Activated naive CD4-positive, alpha-beta T cell (primary cell): ENCODE measurements at places on chromosomes 3 and 15.

GRCh38 chr15:57097246-57097645 is 178.8 kb downstream of the TCF12 start:
- DNase-seq: no peak

- no peak for DNase-seq
Measured at GRCh38 chr3:188232656-188233055, 78.7 kb downstream of the LPP start.

- no peak for DNase-seq
Measured at GRCh38 chr3:83738202-83738601, 1220.6 kb upstream of the CADM2 start.

GRCh38 chr3:158702815-158703481 is 29.3 kb downstream of the RARRES1 start:
- DNase-seq: no peak

DNA sequence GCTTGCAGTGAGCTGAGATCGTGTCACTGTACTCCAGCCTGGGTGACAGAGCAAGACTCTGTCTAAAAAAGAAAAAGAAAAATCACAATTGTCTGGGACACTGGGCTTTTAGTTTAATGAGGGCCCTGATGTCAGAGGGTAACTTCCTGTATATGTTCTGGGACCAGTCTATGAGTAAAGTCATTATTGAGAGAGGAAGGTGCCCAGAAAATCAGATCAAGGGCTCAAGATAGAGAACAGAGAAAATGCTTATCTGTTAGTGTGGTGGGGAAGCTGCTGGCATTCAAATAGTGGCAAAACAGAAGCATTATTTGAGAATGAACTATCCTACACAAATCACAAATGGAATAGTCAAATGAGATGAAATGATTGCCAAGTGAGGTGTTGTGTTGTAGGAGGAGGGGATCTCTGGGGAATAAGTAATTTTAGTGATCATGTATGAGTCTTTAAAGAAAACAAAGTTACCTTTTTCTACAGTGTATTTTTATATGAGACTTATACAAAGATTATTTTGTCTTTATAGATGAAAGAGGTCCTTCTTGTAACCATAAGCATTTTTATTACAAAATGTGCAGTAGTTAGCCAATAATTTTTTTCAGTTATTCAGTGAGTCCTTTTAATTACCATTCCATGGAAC is 13.4 kb downstream of the ARIH2 start:
- DNase-seq: no peak

GRCh38 chr15:69450968-69451695 is 1.5 kb upstream of the RPLP1 start:
- DNase-seq: no peak

- DNase-seq: no peak
Measured at GRCh38 chr15:70264014-70264582, 166.4 kb upstream of the TLE3 start.

DNA sequence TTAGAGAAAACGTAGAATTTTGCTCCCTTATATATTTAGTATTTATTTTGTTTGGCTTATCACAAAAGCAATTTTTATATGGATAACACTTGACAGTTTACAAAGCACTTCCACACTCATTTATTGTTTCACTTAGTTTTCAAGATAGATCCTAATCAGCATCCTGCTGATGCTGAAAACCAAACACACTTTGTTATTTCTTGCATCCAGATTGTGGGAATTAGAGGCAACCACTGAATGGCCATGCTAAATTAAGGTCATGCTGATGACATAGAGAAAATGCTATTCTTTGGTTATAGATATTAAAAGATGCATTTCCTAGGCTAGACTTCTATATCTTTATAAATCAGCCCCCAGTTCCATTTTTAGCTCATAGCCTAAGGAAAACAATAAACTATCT is 474.1 kb upstream of the KCNMB2 start:
- no peak for DNase-seq

- no peak for DNase-seq
Measured at GRCh38 chr3:72015463-72015862, 230.5 kb upstream of the PROK2 start.

DNA sequence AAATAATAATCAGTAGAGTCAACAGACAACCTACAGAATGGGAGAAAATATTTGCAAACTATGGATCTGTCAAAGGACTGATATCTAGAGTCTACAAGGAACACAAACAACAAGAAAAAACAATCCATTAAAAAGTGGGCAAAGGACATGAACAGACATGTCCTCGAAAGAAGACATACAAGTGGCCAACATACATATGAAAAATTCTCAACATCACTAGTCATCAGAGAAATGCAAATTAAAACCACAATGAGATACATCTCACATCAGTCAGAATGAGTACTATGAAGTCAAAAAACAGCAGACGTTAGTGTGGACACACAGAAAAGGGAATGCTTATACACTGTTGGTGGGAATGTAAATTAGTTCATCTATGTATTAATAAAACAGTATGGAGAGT is 33.7 kb downstream of the SLC2A2 start:
- no peak for DNase-seq
